ENCODE measurements at places on chromosomes 3 and 15.

- DNase-seq = no peak
These were observed 125.8 kb downstream of the LPP start for GRCh38 chr3:188279502-188280335.

DNA sequence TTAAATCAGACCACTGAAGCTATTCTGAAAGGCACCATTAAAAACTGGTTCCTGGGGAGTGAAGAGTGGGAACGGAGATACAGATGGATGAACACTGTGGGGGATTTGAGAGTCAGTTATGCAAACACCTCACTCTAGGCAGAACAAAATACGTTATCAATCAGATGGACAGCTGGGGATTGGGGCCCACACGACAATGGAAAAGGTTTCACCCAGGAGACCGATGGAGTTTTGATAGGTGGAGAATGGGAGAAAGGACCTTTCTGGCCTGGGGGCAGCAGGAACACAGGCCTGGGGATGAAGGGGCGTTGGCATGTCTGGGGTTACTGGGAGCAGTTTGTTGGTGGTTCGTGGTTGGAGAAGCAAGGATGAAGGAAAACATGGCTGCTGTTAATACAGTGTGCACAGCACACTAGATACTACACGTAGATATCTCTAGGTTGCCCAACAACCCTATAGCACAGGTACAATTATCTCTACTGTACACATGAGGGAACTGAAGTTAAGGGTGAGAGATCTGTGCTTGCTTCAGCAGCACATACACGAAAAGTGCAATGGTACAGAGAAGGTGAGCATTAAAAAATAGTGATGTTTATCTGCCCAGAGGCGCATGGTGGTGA, 16.5 kb downstream of the ST6GAL1 start:
- no peak for DNase-seq

DNA sequence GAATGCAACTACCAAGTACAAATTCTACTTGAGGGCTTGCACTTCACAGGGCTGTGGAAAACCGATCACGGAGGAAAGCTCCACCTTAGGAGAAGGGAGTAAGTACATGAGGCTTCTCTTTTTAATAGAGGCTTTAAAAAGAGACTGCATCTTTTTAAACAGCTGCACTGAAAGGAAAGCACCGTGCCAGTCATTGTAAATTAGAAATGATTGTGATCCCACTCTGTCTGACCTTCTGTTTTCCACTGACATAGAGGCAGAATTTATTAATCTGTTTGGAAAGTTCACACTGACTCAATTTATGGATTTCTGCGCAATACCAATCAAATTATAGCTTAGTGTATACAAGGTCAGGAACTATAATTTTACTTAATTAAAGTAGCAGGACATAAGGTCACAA, 198.2 kb downstream of the CHL1 start:
- DNase-seq = no peak

GRCh38 chr15:58517682-58518525, 86.1 kb downstream of the LIPC start:
- DNase-seq = no peak

GRCh38 chr3:197030379-197031314, 1.0 kb upstream of the MELTF start:
- no peak for DNase-seq

DNA sequence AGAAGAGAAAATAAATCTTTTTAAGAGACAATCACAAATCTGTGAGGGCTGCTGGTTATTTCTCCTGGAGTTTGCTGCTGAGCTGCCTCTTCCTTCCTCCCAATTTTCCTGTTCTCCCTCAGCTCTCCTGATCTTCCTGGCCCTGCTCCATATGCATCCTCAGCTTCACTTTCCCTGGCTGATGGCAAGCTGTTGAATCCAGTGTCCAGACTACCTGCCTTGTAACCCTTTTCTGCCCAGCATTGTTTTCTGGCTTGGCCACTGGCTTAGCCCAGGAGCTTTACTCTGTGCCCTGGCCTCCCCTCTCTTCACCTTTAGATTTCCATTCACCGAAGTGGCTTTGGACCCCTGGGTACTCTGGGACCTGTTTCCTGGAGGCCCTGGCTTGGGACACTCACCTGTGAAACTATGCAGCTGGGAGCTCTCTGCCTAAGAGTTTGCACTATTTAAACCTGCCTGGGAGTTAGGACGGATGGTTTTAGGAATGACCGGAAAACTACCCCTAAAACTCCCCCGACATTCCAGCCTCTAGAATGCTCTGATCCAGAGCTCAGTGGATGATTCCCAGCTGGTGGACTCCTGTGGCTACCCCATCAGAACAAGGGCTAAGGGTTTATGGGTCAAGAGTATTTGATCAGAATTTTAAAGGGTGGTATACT, 90.0 kb downstream of the RBPMS2 start:
- no peak for DNase-seq

- DNase-seq = peak; percentile 48
These were observed 2.2 kb downstream of the IGF1R start for GRCh38 chr15:98650417-98651035.

DNA sequence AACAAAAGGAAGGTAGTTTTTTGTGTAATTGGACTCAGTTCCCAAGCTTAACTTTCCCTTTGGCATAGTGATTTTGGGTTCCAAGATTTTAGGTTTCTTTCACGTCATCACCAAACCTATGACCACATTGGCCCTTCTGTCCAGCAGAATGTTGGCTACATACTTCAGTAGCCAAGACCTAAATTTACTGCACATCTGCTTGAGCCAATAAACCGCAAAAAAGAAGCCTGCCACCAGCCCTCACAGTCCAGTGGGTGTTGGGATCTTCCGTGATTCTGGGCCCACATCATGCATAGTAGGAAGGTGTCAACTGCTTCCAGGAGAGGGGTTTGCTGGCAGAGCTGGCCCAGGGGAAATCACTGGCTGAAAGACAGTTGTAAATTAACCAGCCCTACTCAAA, 57.6 kb upstream of the LIPC start:
- DNase-seq = no peak

GRCh38 chr15:86649277-86649676, 569.6 kb downstream of the AGBL1 start:
- no peak for DNase-seq

- DNase-seq = no peak
These were observed 147.8 kb downstream of the LRRC28 start for GRCh38 chr15:99399061-99399460.

- no peak for DNase-seq
These were observed 243.8 kb upstream of the GBE1 start for GRCh38 chr3:82005266-82005665.
